ENCODE measurements at places on chromosomes 16 and 17.
A peak's percentile ranks its signal among the peaks of the same experiment; 100 is the strongest.

DNA sequence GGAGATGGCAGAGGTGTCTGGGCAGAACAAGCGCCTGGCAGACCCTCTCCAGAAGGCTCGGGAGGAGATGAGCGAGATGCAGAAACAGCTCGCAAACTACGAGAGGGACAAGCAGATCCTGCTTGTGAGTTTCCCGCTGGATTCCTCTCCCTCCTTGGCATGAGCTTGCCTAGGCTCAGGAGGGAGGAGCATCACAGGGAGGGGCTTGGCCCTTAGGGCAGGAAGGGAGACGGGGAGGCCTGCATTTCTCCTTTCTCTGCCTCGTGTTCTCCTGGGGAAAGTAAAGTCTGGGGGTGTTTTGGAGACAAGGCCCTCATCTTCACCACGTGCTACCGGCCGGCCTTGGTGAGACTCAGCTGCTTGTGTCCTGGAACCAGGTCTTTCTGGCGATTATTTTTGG lies 18.0 kb upstream of the DBNDD1 start:
- DNase-seq, result no peak

DNA sequence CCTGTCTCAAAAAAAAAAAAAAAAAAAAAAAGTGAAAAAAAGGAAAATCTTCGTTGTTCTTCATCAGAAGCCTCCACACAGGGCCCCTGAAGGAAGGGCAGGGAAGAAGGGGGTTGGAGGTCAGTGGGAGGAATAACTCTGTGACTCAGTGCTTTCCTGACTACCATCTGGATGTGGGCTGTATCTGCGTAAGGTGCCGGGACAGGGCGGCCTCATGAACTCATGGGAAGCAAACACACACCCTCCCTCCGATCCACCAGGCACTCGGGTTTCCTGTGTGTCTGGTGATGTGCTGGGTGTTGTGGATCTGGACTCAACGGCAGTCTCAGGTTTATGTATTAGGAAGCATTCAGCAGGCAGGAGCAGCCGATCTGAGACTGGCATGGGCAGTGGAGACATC lies 691.6 kb downstream of the WWOX start:
- no peak for DNase-seq

DNA sequence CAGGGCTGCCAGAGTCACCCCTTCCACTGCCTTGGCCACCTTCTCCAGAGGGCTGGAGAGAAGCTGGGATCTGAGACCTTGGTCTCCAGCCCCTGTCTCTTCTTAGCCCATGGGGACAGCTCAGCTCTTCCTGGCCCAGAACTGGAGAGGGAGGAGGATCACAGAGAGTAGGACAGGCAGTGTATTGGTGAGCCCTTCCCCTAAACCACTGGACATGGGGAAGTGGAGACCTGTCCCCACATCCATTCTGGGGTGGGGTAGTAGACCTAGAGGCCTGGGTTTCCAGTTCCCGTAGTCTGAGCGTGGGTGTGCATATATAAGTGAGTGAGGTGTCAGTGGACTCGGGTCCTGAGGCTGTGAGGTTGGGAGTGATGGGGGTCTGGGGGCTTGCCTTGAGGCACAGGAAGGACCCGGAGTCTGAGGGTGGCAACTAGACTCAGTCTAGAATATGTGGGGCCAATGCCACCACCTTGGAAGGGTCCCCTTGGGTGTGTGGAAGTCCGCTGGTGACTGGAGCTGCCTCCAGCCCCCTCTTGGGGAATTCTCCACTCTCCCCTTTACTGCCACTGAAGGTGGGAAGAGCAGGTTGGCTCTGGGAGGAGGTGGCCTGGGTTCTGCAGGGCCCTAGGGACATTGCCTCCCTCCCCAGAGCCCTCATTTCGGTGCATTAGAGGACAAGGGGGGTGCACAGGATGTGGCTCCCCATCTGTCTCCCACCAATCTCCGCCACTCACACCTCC lies 19.9 kb downstream of the GJD3 start:
- no peak for DNase-seq

DNA sequence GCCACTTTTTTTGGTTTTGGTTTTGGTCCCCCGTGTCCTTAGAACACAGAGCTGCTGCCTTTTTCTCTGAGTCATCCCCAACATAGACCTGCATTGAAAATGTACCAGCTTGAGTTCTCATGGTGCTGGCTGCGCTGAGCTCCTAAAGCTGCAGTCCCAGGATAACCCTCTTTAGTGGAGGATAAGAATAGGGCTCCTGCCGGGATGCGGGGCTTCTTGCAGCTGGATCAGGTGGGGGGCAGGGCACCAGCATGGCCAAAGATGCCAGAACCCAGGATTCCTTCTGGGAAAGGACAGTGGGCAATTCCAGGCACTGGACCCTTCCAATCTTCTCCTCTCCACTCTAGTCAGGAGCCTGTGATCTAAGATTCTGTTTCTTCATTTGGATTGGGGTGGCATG lies 8.3 kb upstream of the CLUH start:
- DNase-seq, result no peak

- no peak for DNase-seq
Observed at GRCh38 chr16:21028728-21029127, 121.9 kb downstream of the DNAH3 start.

- DNase-seq, result no peak
Observed at GRCh38 chr16:58031016-58031800, 5.7 kb downstream of the MMP15 start.

GRCh38 chr16:88636488-88637265 lies 1.7 kb upstream of the IL17C start:
- no peak for DNase-seq

DNA sequence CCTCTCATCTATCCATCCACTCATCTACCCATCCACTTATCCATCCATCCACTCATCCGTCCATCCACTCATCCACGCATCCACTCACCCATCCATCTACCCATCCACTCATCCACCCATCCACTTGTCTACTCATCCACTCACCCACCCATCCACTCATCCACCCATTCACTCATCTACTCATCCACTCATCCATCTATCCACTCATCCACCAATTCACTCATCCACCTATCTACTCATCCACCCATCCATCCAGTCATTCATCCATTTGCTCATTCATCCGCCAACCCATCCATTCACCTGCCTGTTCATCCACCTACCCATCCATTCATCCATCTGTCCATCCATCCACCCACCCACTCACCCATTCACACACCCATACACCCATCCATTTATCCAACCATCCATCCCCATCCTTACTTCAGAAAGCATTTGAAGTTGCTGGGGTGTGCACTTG lies 329.6 kb downstream of the SEC14L1 start:
- no peak for DNase-seq

GRCh38 chr16:31471241-31471874 lies 594 bp upstream of the TGFB1I1 start:
- DNase-seq, result no peak

GRCh38 chr17:491086-492021 lies 138.7 kb upstream of the RPH3AL start:
- no peak for DNase-seq

GRCh38 chr17:10657879-10658278 lies 770 bp upstream of the MYH3 start:
- DNase-seq, result no peak

DNA sequence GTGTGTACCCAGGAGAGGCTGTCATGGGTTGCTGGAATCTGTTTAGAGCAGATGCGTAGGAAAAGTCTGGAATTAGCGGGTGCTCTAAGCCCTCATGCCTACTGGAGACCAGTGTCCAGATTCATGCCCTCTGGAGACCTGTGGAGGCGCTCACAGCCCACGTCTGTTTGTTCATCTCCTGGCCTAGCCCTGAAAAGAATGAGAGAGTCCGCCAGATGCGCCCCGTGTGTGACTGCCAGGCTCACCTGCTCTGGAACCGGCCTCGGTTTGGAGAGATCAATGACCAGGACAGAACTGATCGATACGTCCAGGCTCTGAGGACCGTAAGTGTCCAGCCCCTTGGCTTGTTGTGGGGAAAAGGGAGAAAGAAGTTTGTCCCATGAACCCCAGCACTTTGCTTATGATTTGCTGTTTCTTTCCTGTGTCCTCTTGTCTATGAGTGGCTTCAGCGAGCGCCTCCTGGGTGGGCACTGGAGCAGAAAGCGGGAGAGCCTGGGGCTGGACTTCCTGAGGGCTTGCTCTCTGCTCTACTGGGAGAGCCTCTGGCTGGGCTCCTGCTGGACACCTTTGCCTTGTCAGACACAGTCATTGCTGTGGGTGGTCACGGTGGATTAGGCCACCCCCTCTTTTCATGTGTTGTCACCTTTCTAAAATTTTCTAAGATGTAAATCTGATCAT lies 35.3 kb downstream of the PRMT7 start:
- no peak for DNase-seq

DNA sequence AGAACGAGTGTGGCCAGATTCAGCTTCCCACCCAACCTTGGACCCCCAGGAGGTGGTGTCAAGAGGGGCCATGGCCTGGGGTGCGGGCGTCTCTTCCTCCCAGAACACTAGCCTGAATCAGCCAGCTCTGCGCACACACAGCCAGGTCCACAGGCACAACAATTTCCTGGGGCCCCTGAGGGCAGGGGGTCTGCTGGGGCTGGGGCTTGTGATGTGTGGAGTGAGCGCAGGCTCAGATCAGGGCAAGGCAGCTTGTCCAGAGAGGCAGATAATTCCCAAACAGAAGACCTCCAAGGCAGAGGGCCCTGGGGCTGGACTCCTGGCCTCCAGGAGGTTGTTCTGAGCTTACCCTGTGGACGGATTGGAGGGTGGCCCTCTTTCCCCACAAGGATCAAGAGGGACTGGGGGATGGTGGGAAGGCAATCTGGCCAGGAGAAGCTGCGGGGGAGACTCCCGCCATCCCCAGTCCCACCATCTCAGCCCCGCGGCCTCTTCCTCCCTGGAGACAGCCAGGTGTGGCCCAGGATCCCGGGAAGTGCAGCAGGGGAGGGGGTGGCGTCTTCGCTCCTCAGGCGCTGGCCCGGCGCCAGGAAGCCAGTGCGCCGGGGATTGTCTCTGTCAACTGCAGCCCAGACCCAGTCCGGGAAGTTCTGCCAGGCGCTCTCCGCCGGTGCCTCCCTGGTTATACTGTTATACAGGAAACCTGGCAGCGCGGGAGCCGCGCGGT lies 52.0 kb upstream of the AMZ2 start:
- no peak for DNase-seq

DNA sequence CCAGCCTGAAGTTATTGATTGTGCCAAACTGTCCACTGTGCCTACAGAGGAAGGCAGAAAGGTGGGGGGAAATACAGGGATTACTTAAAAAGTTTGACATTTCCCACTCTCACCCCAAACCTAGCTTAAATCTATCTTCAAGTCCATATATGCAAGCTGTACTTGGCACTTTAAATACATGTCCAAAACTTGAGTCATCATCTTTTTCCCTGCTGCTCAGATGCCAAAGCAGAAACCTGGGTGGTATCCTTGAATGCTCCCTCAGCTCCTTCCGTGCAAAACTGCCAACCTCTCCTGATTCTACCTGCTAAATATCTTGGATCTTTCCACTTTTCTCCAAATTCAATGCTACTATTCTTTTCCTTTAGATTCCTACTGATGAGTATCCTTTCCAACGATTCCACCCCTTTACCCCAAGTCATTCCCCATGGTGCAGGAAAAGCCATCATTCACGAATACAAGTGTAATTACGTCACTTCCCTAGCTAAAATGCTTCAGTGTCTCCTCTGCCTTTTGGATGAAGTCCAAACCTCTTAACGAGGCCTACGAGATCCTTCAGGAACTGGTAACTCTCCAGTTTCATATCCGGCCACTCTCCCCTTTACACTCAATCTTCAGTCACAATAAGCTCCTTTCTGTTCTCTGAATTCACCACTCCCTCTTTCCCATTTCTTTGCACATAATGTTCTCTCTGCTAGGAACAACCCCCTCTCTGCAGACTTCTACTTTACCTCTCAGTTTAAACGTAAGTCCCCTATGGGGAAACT lies 9.3 kb downstream of the BECN1 start:
- peak; percentile 47 for DNase-seq

GRCh38 chr17:44001461-44001920 lies 2.9 kb upstream of the NAGS start:
- DNase-seq, result no peak

GRCh38 chr17:65749479-65749878 lies 188.0 kb upstream of the AXIN2 start:
- DNase-seq, result no peak

DNA sequence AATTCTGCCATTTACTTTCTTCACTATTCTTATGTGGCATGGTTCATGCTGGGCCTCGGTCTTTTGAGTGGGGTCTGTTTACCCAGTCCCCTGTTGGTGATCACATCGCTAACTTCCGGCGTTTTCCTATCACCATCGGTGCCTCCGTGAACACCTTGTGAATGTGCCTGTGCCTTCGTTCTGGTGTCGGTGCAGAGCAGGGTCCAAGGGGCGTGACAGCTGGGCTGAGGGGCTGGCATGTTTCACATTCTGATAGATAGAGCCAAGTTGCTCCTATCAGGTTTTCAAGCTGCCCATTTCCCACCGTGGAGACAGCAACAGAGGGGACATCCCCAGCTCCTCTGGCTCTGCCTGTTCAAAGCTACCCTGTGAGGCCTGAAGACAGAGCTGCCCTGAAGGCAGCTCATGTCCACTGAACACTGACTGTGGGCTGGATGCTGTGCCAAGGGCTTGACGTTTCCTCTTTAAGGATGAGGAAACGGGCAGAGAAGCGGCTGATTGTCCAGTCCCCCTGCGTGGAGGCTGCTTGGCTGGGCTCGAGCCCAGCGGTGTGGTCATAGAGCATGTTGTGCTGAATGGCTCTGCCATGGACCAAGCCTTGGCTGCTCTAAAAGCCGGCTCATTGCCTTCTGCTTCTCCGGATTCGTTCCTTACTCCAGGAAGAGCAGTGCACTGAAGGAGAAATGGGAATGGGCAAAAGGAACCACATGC lies 17.0 kb downstream of the DHODH start:
- no peak for DNase-seq

DNA sequence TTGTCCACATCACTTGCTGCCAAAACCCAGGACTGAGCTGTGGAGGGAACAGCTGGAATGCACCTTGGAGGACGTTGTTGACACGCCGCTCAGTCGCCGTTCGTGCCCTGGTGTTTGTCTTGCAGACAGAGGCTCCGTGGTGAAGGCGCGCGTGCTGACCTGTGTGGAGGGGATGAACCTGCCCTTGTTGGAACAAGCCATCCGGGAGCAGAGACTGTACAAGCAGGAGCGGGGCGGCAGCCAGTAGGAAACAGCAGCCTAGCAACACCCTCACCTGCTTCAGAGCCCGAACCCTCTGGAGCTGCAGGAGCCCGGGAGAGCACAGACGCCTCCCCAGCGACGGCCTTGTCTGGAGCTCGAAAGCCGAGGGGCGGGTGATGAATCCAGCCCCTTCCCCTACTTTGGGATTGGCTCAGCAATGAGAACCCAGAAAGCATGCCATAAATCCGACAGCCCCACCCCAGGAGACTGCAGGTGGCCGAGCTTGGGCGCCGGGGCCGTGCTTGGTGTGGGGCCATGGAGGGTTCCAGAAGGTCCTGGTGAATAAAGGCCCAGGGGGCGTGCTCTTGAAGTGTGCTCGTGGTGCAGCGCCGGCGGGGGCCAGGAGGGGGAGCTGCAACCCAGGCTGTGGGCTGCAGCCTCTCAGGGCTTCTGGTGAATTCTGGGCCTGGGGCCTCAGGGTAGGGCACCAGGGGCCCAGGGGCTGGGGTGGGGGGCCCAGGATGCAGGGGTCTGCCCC lies 470 bp upstream of the CDK3 start:
- DNase-seq, result no peak

- DNase-seq, result peak; percentile 52
Observed at GRCh38 chr16:4474192-4474961, at the start of gene NMRAL1. Gene NMRAL1, minus strand, starts transcription at chr16:4474625. Its CDS starts 493 bp downstream, at chr16:4474132.

Measured in SK-N-MC (cell line).